Memory B cell (primary cell): ENCODE measurements at places on chromosomes 13 and 19.

- DNase-seq = no peak
Measured at GRCh38 chr13:110913322-110914080, 1.4 kb downstream of the ANKRD10 start.

DNA sequence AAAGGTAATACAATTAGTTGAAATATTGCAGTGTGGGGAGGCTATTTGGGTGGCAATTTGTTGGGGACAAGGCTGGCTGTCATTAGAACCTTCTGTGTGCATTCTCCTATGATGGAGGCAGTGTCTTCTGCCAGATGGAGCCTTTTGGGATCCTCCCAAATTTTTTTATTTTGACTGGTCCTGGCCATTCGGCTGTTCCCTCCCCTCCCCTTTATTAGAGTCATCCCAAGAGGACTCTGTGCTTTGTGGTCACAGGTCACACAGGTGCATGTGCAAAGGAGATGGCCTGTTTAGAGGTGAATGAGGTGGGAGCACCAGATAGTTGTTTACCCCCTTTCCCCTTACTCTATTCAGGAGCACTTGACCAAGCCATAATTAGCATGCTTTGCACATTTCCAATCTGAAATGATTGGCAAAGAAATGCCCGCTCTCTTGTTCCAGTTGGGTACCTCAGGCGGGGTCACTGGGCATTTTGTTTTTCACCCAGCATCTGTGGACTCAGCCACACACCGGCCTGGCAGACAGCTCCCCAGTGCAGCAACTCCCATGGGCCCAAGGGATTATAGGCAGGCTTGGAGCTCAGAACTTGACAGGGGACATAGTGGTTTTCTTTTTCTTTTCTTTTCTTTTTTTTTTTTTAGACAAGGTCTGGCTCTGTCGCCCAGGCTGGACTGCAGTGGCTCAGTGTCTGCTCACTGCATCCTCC lies 19.8 kb downstream of the GATAD2A start:
- no peak for DNase-seq

GRCh38 chr13:71797517-71797916 lies 69.5 kb downstream of the DACH1 start:
- DNase-seq = no peak

- no peak for DNase-seq
Measured at GRCh38 chr13:59975807-59976435, 187.8 kb downstream of the DIAPH3 start.

GRCh38 chr19:8641908-8642547 lies 11.6 kb downstream of the NFILZ start:
- DNase-seq = no peak

DNA sequence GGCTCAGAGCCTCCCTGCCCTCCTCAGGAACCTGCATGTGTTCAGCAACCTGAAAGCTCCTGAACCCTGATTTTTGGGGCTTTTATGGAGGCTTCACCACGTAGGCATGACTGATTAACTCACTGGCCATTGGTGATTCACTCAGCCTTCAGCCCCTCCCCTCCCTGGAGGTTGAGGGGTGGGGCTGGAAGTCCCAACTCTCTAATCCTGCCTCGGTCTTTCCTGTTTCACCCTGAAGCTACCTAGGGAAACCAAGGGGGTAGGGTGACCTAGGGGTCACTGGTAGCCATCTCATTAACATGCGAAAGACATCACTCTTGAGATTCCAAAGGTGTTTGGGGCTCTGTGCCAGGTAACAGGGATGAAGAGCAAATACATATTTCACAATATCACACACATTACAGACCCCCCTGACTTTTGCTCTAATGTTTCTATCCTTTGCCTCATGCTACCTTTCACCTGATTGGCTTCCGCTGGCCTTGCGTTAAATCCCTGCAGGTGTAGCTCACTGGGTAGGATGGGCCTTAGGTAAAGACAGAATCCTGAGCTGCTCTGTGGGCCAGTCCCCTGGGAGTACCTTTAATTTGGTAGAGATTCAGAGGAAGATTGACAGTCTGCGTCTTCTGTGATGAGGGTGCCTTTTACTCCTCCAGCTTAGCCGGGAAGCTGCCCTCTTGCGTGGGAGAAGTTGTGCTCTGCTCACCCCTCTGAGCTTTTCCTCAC lies 260.6 kb downstream of the ATP8A2 start:
- DNase-seq = no peak

GRCh38 chr13:59415498-59415897 lies 748.2 kb downstream of the DIAPH3 start:
- no peak for DNase-seq

DNA sequence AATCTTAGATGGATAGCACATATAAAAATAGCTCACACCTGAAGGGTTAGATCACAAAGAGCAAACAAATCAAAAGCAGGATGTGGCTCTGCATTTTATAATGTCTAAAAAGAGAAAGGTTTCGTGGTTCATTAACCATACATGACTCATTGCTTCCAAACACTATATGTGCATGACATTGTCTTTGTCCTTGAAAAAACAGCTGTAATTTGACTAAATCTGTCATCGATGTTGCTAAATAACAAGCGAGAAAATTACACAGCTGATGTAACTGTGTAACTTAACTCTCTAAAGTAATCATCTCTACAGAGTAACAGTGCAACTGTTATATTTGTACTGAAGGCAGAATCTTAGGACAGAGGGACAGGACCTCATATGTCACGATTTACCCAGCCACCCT lies 383.1 kb upstream of the GPC6 start:
- DNase-seq = no peak

GRCh38 chr13:50104493-50104892 lies 89.2 kb downstream of the KCNRG start:
- DNase-seq = no peak

DNA sequence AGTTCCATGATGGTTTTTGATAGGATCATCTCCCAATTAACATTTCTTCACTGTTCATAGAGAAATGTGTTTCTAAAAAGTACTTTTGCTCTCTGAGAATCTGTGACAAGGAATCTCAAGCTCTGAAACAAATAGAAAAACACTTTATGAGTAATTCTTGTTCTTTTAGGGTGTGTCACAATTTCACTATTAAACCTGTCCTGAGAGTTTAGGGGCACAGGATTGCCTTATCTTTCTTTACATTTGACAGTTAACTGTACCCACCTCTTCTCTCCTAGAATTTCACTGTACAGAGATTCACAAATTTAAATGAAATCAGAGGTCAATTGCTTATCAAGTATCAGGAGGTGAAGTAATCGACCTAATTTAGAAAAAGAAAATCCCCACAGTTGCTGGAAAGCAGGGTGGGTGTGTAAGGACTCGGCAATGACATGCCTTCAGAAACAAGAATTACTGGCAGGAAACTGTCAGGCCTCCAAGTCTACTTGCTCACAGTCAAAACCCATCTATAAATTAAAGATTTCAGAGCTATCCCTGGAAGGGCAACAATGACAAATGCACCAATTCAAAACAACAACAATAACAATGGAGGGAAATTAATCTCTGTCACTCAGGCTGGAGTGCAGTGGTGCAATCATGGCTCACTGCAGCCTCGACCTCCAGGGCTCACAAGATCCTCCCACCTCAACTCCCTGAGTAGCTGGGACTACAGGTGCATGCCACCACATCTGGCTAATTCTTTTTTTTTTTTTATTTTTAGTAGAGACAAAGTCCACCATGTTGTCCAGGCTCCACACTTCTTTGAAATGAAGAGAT lies 250.2 kb downstream of the ABCC4 start:
- DNase-seq = no peak

GRCh38 chr19:7994114-7994513 lies 11.3 kb downstream of the ELAVL1 start:
- no peak for DNase-seq

GRCh38 chr19:53396525-53396868 lies 1.5 kb downstream of the ZNF765 start:
- DNase-seq = no peak

- DNase-seq = no peak
Measured at GRCh38 chr13:44669534-44669933, 93.4 kb upstream of the TSC22D1 start.

- no peak for DNase-seq
Measured at GRCh38 chr19:5124111-5124855, 155.4 kb downstream of the KDM4B start.

DNA sequence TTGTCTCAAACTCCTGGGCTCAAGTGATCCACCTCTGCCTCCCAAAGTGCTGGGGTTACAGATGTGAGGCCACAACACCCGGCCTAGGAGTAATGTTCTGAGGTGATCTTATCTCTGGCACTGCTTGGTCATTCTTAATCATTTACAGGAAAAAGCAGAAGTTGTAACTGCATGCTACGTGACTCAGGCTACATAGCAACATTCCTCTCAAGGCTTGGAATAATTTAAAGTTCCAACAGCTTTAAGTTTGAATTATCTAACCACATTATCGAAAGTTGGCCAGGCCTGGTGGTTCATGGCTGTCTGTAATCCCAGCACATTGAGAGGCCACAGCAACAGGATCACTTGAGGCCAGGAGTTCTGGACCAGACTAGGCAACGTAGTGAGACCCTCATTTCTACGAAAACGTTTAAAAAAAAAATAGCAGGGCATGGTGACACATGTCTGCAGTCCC lies 3.9 kb upstream of the B9D2 start:
- DNase-seq = no peak

GRCh38 chr13:94414141-94414540 lies 65.3 kb downstream of the DCT start:
- DNase-seq = no peak

DNA sequence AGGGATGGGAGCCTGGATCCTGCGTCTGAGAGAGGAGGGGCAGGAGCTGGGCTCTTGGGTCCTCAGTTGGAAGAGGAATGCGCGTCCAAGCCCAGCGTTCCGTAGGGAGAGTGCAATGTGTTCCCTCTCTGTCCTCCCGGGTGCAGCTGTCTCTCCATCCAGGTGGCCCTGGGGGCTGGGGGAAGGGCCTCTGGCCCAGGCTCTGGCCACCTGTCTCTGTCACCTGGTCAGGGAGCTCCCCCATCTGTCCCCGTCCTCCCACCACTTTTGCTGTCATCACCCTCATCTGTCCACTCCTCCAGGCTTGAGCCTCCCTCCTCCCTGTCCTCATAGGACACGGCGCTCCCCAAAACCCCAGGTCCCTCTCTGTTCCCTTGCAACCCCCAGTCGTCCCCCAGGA lies 3.7 kb upstream of the SBK2 start:
- no peak for DNase-seq

GRCh38 chr19:2372076-2372612 lies 12.1 kb downstream of the TMPRSS9 start:
- DNase-seq = no peak

- DNase-seq = no peak
Measured at GRCh38 chr13:97855570-97856303, 97.7 kb upstream of the IPO5 start.

DNA sequence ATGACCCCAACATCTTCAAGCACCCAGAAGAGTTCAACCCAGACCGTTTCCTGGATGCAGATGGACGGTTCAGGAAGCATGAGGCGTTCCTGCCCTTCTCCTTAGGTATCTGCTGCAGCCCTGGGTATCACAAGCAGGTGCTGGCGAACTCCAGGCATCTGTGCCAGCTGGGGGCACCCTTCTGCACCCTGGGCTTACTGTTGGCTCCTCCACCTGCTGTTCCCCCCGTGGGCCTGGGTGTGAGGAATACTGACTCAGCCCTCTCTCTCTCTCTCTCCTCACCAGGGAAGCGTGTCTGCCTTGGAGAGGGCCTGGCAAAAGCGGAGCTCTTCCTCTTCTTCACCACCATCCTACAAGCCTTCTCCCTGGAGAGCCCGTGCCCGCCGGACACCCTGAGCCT lies 13.0 kb downstream of the CYP2S1 start:
- DNase-seq = no peak

DNA sequence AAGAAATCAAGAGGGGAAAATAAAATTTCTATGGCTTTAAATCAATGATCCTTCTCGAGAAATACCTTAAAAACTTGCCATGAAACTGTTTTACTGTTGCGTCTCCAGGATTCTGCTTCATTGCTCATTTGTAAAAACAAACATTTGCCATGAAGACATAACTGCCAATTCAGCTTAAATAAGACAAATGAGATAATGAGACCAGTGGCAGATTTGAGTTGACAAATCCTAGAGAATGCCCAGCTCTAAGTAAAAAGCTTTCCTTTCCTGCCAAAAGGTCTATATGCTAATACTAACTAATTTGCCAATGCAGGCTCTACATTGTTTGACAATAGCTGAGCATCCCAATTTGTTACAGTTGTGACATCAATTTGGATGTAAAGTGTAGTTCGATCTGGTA lies 400.5 kb upstream of the PCDH9 start:
- DNase-seq = no peak

- no peak for DNase-seq
Measured at GRCh38 chr13:77696879-77697216, 639 bp upstream of the SLAIN1 start.

GRCh38 chr13:95588721-95589120 lies 36.2 kb downstream of the CLDN10 start:
- DNase-seq = no peak

- DNase-seq = no peak
Measured at GRCh38 chr13:46698910-46699460, 98.0 kb downstream of the ESD start.

GRCh38 chr13:66338542-66338941 lies 891.6 kb downstream of the PCDH9 start:
- DNase-seq = no peak

DNA sequence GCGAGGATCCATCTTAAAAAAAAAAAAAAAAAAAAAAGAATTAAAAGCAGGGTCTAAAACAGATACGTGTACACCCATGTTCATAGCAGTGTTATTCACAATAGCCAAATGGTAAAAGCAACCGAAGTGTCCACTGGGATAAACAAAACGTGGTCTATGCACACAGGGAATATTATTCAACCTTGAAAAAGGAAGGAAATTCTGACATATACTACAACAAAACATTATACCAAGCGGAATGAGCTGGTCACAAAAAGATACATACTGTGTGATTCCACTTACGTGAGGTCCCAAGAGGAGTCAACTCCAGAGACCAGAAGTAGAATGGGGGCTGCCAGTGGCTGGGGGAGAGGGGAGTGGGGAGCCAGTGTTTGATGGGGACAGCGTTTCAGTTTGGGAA lies 14.7 kb upstream of the ADPRHL1 start:
- no peak for DNase-seq

DNA sequence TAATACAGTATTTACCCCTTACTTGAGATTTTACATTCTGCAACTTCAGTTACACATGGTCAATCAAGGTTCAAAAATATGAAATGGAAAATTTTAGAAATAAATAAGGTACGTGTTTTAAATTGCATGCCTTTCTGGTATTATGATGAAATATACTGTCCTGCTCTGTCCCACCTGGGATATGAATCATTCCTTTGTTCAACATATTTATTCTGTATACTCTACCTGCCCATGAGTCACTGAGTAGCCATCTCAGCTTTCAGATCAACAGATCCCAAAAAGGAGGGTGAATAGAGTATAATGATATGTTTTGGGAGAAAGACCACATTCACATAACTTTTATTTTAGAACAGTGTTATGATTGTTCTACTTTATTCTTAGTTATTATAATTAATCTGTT lies 37.8 kb downstream of the STOML3 start:
- DNase-seq = no peak

GRCh38 chr13:50396001-50396400 lies 380.8 kb downstream of the KCNRG start:
- DNase-seq = no peak

DNA sequence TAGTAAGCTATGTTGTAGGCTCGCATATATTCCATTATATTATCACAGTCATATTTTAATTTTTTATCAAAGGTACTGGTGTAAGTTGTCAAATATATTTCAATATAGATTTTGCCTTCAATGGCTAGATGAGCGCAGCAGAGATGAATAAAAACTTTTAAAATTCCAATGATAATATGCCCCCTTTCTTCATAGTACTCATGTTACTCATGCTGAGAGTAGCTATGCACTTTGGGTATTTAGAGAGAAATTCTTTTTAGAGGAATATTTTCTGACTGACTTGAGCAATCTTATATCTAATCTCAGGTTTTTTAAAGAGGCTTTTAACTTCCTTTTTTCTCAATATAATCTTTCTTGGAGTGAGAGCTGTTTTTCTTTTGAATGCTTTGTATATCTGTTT lies 11.4 kb downstream of the ZNF254 start:
- no peak for DNase-seq
